Calu3 (cell line): ENCODE measurements at places on chromosomes 11 and 22. TPM values are rescaled to one million over a fixed set of nuclear protein-coding genes. Genes with fewer than 3 reads are reported as not detected.

DNA sequence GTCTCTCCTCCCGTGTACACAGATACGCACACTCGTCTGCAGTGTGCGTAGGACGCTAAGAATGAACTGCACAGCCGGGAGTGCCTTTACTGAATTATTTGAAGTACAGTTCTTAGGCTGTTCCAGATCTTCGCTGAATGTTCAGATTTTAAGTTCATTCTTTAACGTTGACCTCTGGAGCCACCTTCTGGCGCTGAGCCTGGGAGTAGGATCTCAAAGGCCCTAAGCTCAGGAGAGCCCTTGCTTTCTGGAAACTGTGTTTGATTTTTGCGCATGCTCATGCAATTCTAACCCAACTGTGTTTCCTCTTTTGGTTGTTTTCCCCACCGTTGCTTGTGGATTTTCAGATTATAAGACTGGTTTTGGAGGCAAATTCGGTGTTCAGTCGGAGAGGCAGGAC, 22.8 kb downstream of the CTTN start:
- no peaks in the 10 kb centered on the region for H3K27me3 ChIP-seq
- no peak overlapping the region for H3K27ac ChIP-seq
- H3K4me3 ChIP-seq: no peak overlapping the region
- DNase-seq: no peak
- peaks cover 86% of the 10 kb centered on the region for H3K36me3 ChIP-seq

DNA sequence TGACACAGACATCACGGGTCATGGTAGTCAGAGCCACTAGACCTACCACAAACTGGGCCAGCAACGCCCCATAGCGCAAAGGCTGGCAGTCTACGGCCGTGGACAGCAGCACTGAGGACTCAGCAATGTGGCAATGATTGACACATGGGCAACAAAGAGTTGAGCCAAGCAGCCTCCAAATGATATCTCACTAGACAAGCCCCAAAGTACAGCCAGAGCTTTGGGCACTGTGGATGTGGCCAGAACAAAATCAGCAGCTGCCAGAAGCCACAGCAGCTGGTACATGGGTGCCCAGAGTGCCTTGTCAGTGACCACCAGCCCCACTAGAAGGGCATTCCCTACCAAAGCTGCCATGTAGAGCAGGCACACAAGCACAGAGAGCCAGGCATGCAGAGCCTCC, 11.2 kb upstream of the UBQLNL start:
- no peak overlapping the region for H3K4me3 ChIP-seq
- H3K27me3 ChIP-seq: peaks cover 77% of the 10 kb centered on the region
- H3K4me1 ChIP-seq: no peaks in the 10 kb centered on the region
- H3K36me3 ChIP-seq: no peaks in the 10 kb centered on the region

DNA sequence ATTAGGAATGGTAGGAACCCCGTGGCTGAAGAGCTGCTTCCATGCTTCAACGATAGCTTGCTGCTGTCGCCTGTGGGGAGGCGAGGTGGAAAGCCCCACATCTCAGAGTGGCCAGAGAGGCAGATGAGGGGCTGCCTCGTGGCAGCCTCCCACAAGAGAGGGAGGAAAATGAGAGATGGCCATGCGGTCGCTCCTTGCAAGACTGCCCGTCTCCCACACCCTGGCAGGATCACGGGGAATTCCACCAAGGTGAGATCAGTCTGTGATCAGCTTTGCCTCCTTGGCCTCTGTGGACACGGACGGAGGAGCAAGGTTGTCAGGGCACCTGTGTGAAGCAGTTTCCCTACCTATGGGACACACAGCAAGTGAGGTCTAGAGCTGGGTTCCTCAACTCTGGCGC, 3.0 kb downstream of the CRYBA4 start:
- H3K4me1 ChIP-seq: no peaks in the 10 kb centered on the region
- no peaks in the 10 kb centered on the region for H3K36me3 ChIP-seq
- H3K27me3 ChIP-seq: peaks cover 61% of the 10 kb centered on the region
- no peak for DNase-seq
- no peak overlapping the region for H3K4me3 ChIP-seq

GRCh38 chr22:22362936-22363335, 118.3 kb downstream of the VPREB1 start:
- H3K4me3 ChIP-seq: no peak overlapping the region
- peaks cover 100% of the 10 kb centered on the region for H3K27me3 ChIP-seq
- H3K4me1 ChIP-seq: no peaks in the 10 kb centered on the region
- H3K27ac ChIP-seq: no peak overlapping the region
- H3K36me3 ChIP-seq: no peaks in the 10 kb centered on the region

DNA sequence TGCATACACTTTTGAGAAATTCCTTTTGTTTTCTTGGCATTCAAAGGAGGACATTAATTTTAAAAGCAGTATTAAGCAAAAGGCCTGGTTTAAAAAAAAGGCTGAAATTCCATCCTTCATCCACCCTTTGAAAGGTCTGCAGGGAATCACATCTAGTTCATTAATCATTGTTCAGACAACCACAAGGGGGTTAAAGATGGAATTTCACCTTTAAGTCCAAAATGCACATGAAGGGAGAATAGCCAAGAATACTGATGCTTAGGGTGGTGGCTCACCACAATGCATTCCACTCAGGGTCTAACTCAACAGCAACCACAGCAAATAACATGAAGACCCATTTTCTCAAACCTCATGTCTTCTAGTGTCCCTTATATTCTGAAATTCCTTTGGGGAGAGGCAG, 256.9 kb downstream of the CADM1 start:
- H3K36me3 ChIP-seq: no peaks in the 10 kb centered on the region
- no peak overlapping the region for H3K4me3 ChIP-seq
- no peaks in the 10 kb centered on the region for H3K4me1 ChIP-seq
- no peak overlapping the region for H3K27ac ChIP-seq

GRCh38 chr11:86876716-86877234, 76.4 kb downstream of the PRSS23 start:
- H3K36me3 ChIP-seq: no peaks in the 10 kb centered on the region
- no peak overlapping the region for H3K27ac ChIP-seq
- H3K4me3 ChIP-seq: no peak overlapping the region
- no peaks in the 10 kb centered on the region for H3K27me3 ChIP-seq

- H3K27ac ChIP-seq: peak overlapping the region; percentile 22
- H3K4me1 ChIP-seq: peaks cover 45% of the 10 kb centered on the region
- H3K4me3 ChIP-seq: no peak overlapping the region
- peak; percentile 93 for DNase-seq
Observed at GRCh38 chr22:38114484-38115398, 4.3 kb upstream of the BAIAP2L2 start.

DNA sequence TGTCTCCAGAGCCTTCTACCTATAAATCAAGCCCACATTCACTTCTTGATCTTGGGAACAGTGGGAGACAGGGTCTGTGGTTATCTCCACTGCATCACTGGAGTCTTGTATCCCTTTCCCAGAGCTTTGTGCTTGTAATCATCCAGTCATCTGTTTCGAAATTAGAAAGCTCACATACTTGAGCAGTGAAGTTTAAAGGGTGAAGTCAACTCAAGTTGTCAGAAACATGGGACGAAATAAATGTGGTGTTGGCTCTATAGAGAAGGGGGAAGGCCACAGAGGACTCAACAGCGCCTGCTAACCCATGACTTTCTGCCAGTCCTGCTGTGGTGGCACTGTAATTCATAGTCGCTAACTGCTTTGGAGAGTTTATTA, 197.5 kb downstream of the DBX1 start:
- no peaks in the 10 kb centered on the region for H3K36me3 ChIP-seq
- H3K4me3 ChIP-seq: no peak overlapping the region
- H3K4me1 ChIP-seq: peaks cover 4% of the 10 kb centered on the region

DNA sequence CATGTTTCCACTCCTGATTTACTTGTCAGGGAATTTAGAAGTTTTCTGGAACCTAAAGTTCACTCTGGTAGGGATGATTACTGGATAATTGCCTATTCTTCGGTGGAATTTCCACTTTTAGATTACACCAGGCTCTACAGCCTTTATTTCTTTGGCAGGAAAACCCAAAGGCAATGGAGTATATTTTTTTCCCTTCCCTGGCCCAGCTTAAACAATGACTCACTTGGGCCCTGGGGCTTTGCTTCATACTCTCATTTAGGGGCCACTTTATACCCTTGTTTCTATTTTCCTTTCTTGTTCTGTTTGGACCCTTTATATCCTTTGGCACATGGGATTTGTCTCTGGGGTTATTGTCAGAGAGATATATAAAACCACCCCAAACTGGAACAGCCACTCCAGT, 114.7 kb downstream of the CSTPP1 start:
- no peak overlapping the region for H3K27ac ChIP-seq
- DNase-seq: no peak
- H3K36me3 ChIP-seq: peaks cover 5% of the 10 kb centered on the region

DNA sequence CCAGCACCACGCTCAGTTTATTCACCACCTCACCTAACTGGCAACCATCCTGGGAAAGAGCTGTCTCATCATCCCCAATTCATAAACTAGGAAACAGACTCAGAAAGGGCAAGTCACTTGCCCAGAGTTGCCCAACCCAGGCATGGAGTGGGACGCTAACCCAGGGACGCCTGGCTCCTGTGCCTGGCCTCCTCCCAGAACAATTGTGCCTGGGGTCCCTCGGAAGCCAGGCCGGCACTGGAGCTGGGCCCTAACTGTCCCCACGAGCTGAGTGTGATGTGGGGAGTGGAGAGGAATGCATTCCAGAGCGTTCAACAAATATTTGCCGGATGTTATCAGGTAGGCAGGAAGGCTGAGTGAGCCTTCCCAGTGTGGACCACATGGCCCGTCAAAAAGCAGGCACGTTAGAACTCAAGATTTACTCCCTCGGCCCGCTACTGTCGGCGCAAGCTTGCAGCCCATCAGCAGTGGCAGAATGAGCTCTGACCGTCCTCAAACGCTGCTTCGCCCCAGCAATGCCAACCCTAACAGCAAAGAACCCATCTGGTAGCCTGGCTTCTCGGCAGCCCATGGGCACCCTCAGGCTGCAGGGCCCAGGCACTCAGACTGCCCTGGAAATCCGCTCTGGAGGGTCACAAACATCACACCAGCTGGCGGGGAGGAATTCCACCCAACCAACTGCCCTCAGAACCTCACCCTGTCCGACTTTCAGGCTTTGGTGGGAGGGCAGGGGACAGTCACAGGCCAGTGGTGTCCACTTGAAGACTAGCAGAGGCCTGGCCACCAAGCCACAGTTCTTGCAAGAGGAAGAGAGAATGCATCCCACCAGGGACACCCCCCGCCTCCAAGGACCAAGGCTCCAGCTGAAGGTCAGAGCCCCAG, 35.6 kb downstream of the MYH9 start:
- DNase-seq: no peak
- H3K27ac ChIP-seq: peak overlapping the region; percentile 61
- peaks cover 56% of the 10 kb centered on the region for H3K4me1 ChIP-seq
- H3K4me3 ChIP-seq: peak overlapping the region; percentile 54

- H3K36me3 ChIP-seq: peaks cover 85% of the 10 kb centered on the region
- no peaks in the 10 kb centered on the region for H3K27me3 ChIP-seq
- peak; percentile 83 for DNase-seq
- peak overlapping the region; percentile 79 for H3K27ac ChIP-seq
Observed at GRCh38 chr22:20569059-20570058, 61.9 kb downstream of the MED15 start.

- no peak overlapping the region for H3K4me3 ChIP-seq
- no peak for DNase-seq
- H3K4me1 ChIP-seq: no peaks in the 10 kb centered on the region
- H3K27ac ChIP-seq: no peak overlapping the region
Observed at GRCh38 chr11:106424111-106424510, 346.6 kb downstream of the AASDHPPT start.

- H3K36me3 ChIP-seq: no peaks in the 10 kb centered on the region
- no peaks in the 10 kb centered on the region for H3K4me1 ChIP-seq
- no peak for DNase-seq
Observed at GRCh38 chr11:64686466-64687170, 36.4 kb downstream of the NRXN2 start.

- H3K27ac ChIP-seq: no peak overlapping the region
- H3K4me3 ChIP-seq: no peak overlapping the region
- peaks cover 8% of the 10 kb centered on the region for H3K36me3 ChIP-seq
- no peaks in the 10 kb centered on the region for H3K4me1 ChIP-seq
Observed at GRCh38 chr11:129881570-129882170, 13.7 kb downstream of the NFRKB start.

- no peaks in the 10 kb centered on the region for H3K27me3 ChIP-seq
- H3K36me3 ChIP-seq: peaks cover 16% of the 10 kb centered on the region
- DNase-seq: no peak
- H3K4me1 ChIP-seq: peaks cover 35% of the 10 kb centered on the region
- H3K4me3 ChIP-seq: no peak overlapping the region
Observed at GRCh38 chr11:102269927-102270326, 47.4 kb upstream of the BIRC3 start.

- no peak overlapping the region for H3K27ac ChIP-seq
- H3K4me1 ChIP-seq: no peaks in the 10 kb centered on the region
- H3K4me3 ChIP-seq: no peak overlapping the region
- no peak for DNase-seq
Observed at GRCh38 chr22:22935056-22935545, 47.5 kb downstream of the IGLL5 start.

DNA sequence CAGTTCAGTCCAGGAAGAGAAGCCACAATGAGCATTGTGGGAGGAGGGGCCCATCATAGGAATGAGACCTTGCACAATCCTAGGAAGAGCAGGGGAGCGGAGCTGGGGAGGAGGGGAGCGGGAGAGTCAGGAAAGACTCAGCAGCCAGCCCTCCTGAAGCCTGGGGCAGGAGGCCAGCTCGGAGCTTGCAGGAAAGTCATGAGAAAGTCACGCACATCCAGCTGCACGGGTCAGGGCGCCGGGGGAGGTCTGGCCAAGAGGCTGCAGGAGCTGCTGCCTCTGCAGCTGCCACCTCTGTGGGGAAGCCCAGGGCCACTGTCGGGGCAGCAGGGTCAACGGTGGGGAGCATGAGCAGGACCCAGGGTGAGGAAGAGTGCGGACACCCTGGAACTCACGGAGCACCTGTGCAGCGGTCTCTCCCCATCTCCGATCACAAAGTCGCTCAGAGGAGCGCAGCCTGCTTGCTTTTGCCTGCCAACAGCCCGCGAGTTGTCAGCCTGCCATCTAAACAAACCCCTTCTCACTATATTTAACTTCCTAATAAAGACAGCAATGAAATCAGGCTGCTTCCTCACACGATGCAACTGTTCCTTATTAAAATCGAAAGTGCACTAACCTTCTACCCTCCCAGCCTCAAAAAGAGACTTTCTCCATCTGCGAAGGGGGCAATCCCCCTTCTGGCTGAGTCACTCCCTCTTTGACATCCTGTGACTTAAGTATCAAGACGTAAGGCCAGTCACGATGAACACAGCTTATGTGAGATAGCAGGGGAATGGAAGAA, 52.9 kb upstream of the RTL6 start:
- DNase-seq: no peak
- no peaks in the 10 kb centered on the region for H3K36me3 ChIP-seq
- H3K4me1 ChIP-seq: no peaks in the 10 kb centered on the region
- no peak overlapping the region for H3K4me3 ChIP-seq
- H3K27ac ChIP-seq: no peak overlapping the region

OR56A1 gene
- total RNA-seq: not detected in 2 replicates

CTSW gene
- total RNA-seq: not detected in 2 replicates

MACROD1 gene
- total RNA-seq: 35.7 and 38.0 TPM in 2 replicates

PELI3 gene
- total RNA-seq: 7.6 and 8.1 TPM in 2 replicates

SAA4 gene
- total RNA-seq: 2.6 and 7.2 TPM in 2 replicates

SUSD2 gene
- total RNA-seq: 2.5 and 3.1 TPM in 2 replicates

VSIG2 gene
- not detected in 2 replicates for total RNA-seq

MAJIN gene
- 0.56 TPM in 1 of 2 replicates, not detected in the other for total RNA-seq

PLXNB2 gene
- 298 and 337 TPM in 2 replicates for total RNA-seq

IGLL1 gene
- total RNA-seq: not detected in 2 replicates

PGAP2 gene
- 35.2 and 38.0 TPM in 2 replicates for total RNA-seq

OR8B2 gene
- not detected in 2 replicates for total RNA-seq

MMP12 gene
- not detected in 2 replicates for total RNA-seq
